Stimulated activated CD4-positive, alpha-beta T cell treated with anti-CD3 and anti-CD28 coated beads, Interleukin-1b, Interleukin-23, amount 100 ng/mL, for 48 hours (primary cell): ENCODE measurements at places on chromosomes 7 and 10.

GRCh38 chr10:10516346-10517130 is 501.1 kb upstream of the CELF2 start:
- DNase-seq: no peak

GRCh38 chr10:34031400-34031799 is 696.9 kb upstream of the NRP1 start:
- DNase-seq: no peak

DNA sequence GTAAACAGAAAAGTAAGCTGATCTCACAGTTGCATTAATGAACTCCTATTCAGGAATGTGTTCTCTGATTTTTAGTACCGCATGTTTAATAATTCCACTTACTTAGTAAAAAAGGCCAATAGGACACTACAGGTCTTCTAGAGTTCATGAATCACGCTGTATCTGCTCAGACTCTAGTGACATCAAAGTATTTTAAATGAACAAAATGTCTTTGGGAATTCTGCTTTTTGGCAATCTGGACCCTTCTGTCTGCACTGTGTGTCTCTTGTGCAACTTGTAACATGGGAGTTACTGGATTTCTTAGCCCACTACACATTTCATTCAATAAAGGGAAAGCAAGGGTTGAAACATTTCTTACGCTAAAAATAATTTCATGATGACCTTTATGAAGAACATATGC is 50.2 kb downstream of the RABGEF1 start:
- DNase-seq: no peak

DNA sequence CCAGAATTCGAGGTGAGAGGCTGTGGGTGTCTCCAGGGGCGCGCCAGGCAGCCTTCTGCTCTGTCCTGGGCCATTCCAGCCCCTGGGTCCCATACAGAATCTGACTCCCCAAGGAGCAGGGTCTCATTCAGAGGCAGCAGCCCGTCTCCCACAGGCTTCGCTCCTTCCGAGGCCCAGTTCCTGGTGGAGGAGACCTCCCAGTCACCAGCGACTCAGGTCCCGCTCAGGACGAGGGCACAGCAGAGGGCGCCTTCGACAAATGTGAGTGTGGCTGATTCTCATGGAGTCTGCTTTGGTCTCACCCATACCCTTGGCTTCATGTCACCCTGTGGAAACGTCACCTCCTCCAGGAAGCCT is 81.8 kb upstream of the GPR26 start:
- no peak for DNase-seq

DNA sequence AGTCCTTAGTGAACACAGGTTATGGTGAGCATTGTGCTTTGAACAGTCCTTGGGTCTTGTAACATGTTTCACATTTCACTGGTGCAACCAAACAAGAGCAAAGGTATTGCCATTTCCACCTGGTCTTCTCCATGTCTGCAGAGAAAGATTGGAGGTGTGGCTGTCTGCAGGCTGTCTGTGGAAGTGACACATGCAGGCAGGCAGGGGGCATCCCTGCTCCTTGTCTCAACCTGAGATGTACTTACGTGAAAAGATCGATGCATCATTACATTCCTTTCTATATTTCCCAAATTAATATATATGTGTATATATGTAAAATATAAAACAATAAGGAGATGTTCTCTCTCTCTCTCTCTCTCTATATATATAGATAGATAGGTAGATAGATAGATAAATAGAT is 54.3 kb downstream of the LRRC18 start:
- no peak for DNase-seq

DNA sequence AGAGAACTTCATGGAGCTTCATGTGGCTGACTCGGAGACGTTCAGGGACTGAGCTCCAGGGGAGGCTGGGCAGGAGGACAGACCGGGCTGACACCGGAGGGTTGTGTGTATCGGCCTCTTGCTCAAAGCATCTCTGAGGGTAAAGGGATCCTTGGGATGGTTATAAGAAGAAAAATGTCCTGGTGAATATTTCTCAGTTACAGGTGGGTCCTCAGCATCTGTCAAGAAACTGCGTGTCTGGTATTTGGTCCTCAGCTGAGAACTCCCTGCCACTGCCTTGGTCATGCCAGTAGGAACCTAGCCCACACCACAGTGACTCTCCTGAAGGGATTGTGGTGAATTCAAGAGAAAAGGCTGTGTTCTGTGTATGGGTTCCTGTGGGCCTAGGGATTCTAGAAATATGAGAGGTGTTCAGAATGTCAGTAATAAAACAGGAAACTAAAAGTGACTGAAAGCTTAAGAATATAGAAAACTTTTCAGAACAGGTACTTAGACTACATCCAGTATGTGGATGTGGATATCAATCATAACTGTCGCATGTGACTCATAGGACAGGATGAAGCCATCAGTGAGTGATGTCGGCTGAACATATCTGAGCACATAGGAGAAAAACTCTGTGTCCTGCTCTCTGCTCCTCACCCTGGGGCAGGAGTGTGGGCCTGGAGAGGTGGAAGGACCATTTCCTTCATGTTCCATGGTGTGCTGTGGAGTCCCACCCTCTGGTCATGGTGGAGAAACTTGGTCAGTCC is 28.4 kb downstream of the MBL2 start:
- DNase-seq: no peak

GRCh38 chr10:112832361-112832878 is 117.6 kb upstream of the TCF7L2 start:
- DNase-seq: no peak

- peak; percentile 43 for DNase-seq
These were observed 42.3 kb downstream of the ARID5B start for GRCh38 chr10:61943674-61944378.

- DNase-seq: no peak
These were observed 72.2 kb upstream of the CFAP46 start for GRCh38 chr10:133014416-133015210.

DNA sequence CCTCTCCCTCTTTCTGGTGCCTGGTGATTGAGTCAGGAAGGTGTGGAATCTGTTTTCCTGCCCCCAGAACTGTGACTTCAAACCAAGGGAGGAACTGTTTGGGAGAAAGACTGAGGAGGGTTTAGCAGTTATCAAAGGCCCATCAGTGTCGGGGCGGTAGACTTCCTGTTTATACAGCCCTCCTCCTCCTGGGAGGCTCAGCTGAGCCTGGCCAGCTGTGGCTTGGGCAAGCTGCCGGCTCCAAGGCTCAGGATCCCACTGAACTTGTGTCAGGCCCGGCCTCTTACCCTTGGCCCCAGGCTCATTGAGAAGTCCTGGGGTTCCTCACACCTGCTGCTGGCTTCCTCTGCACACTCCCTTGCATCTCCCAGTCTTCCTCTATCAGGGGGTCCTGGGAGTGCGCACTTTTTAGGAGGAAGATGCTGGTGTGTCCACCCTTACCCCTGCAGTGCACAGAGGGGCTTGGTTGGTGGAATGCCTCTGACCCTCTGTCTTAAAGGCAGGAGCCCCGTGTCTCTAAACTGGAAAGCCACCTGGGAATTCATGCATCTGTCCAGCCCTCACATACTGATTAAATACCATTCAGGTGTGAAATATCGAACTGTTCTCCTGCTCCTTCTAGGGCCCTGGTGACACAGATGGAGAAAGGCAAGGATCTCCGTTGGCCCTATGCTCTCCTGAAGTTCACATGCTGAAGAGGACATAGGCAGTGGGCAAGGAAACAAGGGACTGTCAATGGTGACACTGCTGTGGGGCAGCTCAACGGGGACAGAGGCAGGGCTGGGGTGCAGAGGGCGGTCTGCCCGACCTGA is 32.4 kb downstream of the CXCL12 start:
- no peak for DNase-seq

DNA sequence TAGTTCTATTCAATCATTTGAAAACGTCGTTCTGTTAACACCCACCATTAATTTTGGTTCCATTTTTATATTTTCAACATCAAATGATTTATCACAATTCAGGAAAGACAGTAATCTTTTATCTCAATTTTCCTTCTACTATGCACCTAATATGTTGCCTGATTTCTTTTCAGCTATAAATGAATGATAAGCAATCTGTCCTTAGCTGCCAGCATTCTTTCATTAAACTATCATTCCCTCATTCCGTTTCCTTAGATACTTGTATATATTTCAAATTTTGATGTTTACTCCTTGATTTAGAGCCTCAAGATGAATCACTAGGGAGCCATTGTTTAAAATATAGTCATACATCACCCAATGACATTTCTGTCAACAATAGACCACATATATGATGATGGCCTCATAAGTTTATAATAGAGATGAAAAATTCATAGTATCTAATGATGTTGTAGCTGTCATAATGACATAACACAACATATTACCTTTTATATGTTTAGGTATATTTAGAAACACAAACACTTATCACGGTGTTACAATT is 661.7 kb downstream of the IPMK start:
- DNase-seq: no peak

DNA sequence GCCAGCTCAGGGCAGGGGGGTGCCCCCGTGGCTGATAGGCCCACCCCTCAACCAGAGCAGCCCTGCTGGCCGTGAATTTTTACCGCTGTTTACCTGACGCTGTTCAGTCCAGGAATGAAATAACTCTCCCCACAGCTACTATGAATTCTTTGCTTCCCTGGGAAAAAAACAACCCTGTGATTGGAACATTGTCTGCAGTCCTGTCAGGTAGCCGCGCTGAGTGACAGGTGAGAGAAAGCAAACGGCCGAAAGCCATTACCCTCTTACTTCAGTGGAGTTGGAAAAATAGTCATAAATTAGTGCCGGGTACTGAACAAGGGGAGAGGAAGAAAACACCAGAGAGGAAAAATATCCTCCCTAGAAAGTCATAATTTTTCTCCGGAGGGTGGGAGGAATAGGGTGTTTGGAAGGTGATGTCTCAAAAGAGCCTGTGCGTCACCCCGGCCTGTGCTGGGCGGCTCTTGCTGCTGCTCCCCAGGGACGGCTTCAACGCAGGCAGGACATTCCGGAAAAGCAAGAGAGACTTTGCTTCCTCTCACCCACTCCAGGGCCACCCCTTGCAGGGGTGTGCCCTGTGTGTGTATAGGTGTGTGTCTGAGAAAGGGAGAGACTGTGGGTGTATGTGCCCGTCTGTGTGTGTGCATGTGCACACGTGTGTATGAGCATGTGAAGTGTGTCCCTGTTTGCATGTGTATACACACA is 69.0 kb downstream of the CDH23 start:
- DNase-seq: no peak

DNA sequence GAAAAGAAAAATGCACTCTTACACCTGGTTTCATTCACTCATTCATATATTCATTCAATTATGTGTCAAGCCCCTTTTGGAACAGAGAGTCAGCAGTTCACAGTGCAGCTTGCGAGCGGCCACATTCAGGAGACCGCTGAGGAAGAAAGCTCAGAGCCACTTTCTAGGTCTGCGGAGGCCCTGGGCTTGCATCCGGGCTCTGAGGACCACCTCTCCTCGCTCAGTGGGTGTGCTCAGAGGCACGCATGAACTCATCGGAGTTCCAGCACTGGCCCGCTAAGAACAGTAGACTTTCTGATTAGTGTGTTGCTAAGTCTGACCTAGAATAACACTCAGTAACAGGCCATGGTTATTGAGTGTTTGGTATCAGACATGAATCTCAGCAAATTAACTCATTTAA is 1.8 kb upstream of the FAM107B start:
- DNase-seq: no peak

- no peak for DNase-seq
These were observed 47.5 kb downstream of the EBF3 start for GRCh38 chr10:129916506-129916995.

DNA sequence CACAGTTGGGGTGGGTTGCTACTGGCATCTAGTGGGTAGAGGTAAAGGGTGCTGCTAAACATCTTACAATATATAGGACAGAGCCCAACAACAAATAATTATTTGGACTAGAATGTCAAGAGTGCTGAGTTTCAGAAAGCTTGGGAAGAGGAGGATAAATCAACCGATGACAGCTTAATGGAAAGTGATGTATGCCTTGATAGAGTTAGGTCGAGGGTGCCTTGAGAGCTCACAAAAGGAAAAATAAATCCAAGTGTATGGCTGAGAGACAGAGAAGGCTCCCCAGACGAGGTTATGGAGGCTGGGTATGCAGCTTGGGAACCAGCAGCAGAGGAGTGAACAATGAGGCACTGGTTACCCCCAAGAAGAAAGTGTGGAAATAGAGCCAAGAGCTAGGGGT is 211.1 kb downstream of the HDAC9 start:
- DNase-seq: no peak

DNA sequence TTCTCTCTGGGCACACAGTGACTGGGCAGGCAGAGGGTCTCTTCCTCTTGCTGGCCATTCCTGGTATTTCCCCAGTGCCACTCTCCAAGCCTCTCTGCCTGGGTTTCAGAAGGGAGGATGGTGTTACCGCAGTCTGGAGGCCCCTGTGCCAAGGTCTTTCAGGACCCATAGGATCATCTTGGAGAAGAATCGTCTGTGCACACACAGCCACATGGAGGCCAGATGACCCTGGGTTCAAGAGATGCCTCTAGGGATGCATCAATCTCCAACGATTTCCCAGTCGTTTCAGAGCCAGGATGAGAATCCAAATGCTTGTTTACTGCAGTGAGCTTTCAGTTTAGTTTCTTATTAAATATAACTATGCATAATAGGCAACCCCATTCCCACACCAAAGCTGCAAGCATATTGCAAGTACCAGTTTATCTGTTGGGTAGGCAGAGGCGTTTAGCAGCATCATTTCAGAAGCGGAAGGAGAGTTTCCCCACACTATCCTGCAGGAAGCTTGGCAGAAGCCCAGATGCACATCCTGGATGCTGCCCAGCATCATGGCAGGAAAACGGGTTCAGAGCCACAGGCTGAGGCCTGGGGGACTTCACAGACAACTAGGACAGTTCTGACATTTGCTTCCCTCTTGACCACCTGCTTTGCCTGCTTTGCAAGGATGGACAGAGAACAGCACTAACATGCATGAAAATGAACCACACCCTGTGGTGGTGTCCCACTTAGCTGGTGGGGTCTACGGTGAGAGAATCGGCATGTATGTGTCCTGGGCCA is 134.7 kb upstream of the FAM20C start:
- no peak for DNase-seq

DNA sequence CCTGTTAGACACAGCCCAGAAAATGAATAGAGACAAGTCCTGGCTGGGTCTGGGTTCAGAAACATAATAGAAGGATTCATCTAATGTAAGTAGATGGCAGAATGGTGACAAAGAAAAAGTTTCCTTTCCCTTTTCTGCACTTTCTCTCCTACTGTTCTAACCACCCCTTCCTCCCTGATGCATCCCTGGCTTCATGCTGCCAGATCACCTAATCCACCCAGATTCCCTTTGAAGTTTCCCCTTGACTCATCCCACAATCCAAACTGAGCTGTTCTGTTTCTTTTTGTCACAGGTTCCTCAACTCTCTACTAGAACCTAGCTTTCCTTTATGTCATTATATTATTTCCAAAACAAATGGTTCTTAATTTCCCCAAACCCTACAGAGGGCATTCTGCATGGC is 1.1 kb upstream of the MACC1 start:
- no peak for DNase-seq

- DNase-seq: no peak
These were observed 9.3 kb downstream of the CHST12 start for GRCh38 chr7:2412587-2413201.

GRCh38 chr7:80467069-80467468 is 44.8 kb downstream of the GNAT3 start:
- no peak for DNase-seq
